Foreskin keratinocyte (primary cell): ENCODE measurements at places on chromosomes 12 and 14.

GRCh38 chr12:67780580-67781084 lies 132.1 kb downstream of the DYRK2 start:
- DNase-seq: peak; percentile 47

GRCh38 chr12:96375841-96376604 lies 24.2 kb downstream of the CDK17 start:
- DNase-seq: no peak

DNA sequence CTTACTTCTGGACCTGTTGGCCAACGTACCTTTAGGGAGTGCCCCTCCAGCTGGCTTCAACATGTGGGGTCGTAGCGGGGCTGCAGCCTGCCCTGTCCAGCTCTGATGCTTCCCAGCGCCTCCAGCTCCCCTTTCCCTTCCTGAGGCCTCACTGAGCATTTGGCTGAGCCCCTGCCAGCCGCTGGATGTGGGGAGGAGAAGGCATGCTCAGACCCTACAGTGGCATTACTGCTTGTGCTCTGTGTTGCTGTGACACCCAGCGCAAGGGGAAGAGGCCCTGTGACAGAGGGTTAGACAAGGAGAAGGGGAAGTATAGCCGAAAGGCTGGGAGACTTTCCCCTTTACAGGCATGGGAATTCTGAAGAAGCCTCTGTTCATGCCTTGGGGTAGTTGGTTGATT lies 145.9 kb downstream of the PRKCH start:
- DNase-seq: no peak

DNA sequence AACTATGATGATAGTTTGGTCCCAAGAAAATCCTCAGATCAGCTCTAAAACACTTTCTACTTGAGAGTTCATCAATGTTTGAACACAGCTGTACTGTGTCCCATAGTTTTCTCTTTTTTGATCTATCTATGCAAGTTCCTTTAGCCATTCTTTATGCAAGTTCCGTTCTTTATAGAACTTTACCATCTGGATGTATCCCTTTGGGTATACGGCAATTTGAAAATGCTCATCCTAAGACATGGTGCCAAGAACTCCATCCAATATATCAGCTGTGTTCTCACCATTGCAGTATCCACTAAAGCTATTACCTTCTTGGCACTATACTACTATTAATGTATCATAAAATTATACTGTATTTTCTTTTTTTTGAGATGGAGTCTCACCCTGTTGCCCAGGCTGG lies 276.9 kb downstream of the NOVA1 start:
- DNase-seq: no peak

DNA sequence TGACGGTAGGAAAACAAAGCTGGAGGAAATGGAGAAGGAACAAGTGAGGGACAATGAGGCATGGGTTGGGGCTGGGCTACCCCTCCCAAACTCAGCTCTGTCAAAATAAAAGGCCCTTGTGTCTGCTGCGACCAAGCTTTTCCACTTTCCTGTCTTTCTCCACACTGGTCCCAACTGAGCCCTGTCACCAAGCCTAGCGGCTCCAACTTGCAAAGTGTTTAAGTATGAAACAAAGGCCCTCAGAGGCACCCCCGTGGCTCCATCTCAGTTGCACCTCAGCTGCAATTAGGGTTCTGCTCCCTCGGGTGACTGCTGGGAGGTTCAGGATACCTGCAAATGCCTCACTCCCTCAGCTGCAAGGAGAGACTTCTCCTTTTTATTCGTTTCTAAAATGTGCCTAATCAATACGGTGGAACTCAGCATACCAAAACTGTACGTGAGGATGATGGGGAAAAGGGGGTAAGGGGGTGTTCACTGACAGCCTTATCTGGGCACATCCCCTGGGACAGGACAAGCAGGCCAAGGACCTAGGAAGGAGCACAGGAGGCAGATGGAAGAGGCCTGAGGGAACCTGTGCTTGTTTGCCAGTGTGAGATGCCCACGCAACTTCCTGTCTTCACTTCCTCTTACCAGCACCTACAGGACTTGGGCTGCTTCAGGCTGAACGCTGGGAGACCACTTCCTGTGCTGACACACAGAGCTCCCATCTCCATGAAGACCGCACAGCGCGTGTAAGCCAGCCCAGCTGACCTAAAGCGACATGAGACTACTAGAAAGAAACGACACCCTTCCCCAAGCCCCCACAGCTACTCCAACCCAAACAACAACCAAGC lies 8.9 kb downstream of the VAMP1 start:
- DNase-seq: no peak

DNA sequence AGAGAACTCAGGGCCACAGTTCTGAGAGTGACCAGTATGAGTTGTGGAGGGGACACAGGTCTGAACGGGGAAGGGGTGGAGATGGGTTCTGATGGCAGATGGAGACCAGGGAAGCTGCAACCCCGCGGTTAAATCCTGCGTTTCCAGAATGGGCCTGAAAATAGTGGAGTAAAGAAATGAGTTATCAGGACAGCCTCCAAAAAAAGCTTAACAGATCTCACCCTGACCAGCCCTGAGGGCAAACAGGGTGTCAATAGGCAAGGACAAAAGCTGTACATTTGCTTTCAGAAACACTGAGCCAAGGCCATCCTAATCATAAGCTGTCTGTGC lies 555 bp upstream of the RTN1 start:
- DNase-seq: no peak

- peak; percentile 99 for DNase-seq
These were observed 42.1 kb upstream of the CTDSP2 start for GRCh38 chr12:57888409-57889157.

DNA sequence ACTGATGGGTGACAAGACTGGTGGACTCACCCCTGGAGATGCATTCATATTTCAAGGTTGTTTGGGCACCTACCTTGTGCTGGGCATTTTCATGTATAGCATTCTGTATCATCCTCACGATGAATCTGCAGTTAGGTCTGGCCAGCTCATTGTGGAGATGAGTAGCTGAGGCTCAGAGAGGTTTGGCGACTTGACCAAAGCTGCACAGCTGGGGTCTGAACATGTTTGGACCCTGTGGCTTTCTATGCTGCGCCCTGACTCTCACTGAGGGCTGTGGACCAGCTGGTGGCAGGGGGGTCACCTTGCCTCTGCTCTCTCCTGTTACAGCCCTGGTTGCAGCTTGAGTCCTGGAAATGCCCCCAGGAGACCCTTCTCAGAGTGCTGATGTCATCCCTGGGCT lies 24.9 kb upstream of the CCDC63 start:
- no peak for DNase-seq

DNA sequence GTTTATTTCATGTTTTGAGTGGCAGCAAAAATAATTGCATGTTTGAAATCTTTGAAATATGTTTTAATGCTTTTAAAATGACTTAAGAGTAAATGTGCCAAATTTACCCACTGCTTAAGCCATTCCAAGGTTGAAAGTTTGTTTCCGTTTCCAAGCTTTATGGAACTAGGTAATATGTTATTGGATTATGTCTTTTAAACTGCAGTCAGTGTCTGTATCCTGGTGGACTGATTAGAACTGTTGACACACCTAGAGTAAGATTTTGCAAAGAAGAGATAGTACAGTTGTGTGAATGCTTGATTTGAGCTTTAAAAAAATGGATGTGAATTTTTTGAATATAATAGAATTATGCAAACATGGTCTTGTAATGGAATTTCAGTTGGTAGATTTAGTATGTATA lies 135.1 kb downstream of the DERA start:
- no peak for DNase-seq

- no peak for DNase-seq
These were observed 71.2 kb downstream of the VCPKMT start for GRCh38 chr14:50045039-50045711.

DNA sequence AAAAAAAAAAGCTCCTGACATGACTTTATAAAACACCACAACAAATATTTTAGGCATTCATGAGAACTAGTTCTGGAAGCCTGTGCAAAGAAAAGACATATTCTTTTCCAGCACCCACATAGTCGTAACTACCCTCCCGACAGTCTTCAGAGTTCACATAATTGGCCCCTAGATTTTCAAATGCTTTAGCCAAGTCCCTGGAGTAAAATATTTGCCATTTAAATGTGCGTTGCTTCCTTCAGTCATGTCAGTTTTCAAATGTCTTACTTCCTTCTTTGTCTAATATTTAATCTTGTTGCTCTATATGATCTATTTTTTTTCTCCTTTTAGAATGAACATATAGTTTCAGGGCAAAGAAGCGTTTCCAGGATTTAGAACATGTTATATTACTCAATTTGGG lies 66.8 kb upstream of the KRAS start:
- no peak for DNase-seq

DNA sequence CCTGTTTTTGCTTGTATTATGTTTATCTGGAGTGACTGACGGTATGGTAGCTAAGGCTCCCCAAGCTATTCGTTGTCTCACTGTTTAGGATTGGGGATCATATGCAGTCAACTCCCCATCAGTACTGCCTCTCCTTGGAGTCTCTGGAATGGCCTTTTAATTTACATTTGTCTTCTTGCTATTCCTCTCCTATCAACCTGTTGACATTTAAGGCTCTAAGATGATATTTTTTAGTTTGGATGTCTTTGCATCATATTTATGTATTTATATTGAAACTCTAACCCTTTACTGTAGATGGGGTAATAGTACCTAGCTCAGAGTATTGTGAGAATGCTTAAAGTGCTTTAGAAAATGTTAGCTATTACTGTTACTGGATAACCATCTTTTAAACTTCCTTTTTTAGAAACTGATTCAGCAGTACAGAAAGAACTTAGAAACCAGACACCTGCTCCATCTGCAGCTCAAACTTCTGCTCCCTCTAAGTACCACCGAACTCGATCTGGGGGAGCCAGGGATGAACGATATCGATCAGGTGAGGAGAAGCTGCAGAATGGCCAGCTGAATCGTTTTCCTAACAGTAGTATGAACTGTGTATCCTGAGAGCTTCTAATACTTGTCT lies 123.5 kb upstream of the ATF1 start:
- no peak for DNase-seq

GRCh38 chr12:6062757-6063735 lies 61.4 kb downstream of the VWF start:
- no peak for DNase-seq

- no peak for DNase-seq
These were observed 11.8 kb upstream of the TAMALIN start for GRCh38 chr12:51994959-51995358.

DNA sequence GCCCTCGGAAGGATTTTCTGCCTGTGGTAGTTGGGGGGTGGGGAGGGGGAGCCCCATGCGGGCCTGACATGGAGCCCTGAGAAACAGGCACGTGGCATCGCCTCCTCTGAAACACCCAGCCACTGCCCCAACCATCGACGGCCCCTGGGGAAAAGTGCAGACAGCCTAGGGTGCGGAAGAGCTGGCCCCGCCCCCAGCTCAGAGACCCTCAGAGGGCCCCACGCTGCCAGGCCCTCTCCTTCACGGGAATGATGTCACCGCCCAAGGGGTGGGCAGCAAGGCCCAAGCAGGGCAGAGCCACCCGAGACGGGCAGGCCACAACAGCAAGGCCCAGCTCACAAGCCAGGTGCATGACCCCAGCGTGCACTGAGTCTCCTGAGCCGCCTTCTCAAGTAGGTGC lies 26.2 kb downstream of the BEGAIN start:
- no peak for DNase-seq

DNA sequence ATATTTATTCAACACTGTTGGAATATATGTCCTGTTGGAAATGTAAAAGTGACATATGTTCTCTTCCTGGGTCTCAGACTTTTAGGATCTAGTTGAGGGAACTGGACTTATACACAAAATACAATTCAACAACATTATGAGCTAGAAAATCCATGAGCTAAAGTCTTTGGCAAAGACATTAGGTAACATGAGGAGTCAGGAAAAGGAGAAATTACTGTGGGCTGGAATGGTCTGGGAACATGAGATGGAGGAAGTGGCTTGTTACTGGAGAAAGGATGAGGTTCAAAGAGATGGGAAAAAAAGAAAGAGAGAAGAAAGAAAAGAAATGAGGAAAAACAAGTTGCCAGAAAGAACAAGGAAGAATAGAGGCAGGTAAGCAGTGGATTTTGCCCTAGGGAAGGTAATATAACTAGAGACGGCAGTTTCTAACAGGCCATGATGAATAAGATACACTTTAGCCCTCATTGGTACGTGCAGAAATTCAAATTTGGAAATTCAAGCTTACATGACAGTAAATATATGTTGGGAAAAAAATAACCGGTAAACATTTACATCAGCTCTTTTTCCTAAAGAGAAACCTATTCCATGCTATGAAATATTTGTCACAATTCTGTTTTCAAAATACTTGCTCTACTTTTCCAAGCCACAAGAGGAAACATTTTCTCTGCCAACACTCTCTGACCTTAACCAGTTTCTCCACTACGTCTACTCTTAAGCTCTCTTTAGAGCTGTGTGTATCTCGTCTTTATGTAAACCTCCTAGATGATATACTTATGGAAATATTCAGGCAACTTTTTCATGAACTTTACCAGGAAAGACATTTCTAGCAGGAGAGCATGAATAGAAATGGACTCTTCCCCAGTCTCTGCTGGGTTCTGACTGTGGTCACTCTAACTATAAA lies 268.8 kb upstream of the BTG1 start:
- DNase-seq: no peak

- DNase-seq: no peak
These were observed 57.9 kb downstream of the FUT8 start for GRCh38 chr14:65470404-65470880.

DNA sequence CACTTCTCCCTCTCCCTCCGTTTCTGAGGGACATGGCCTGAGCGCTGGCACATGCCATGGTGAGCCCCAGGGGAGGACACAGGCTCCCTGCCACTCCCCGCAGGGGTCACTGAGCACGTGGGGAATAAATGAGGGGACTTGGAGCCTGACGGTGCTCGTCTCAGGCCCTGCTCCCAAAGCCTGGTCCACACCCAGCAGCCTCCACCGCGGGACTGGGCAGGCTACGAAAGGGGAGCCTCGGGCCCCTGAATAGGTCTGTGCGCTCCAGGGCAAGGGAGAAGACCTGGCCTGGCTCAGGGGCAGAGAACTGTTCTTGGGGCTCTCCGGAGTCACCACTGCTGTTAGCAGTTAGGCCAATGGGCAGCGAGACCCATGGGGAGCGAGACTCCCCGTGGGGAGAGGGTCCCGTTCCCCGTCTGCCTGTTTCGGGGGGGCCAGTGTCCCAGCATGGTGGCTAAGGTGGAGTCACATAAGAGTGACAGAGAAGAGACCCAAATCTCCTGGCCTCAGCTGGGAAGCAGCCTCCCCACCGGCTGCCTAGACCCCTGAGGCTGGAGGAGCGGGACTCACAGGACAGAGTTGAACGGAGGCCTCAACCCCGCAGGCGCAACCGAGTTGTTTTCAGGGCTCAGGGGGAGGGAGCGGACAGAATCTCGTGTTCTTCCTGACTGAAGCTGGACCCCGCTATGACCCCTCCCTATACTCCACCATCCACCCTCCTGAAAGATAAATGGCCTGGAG lies 329.8 kb upstream of the SFSWAP start:
- DNase-seq: no peak
